ENCODE measurements at places on chromosomes 1 and 21.
A peak's percentile ranks its signal among the peaks of the same experiment; 100 is the strongest.

DNA sequence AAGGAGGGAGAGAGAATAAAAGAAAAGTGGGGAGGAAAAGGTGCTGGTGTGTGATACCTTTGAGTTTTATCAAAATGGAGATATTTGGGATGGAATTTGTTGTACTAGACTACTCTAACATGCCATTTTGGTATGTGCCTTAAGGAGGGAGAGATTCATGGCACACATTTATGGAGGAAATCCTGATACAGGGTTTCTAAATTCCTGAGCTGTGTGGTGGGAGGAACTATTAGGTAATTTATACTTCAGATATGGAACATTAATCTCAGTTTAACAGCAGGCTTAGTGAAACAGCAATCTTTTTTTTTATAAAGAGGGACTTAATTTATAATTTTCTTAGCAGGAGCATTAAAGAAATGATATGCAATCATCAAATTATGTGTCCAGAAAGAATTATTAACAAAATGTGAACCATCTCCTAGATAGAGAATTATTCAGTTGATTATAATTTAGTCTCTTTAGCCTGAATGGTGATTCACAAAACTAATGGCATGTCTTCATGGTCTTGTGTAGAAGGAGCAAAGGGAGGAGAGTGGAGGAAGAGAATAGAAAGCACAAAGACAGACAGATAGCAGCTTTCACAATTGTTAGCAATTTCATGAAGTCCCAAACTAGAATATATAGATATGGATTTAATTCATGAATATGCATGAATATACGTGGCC, 301.6 kb downstream of the HLX start:
- DNase-seq = no peak

- no peak for DNase-seq
Measured at GRCh38 chr1:15755646-15756040, 3.0 kb upstream of the FBLIM1 start.

DNA sequence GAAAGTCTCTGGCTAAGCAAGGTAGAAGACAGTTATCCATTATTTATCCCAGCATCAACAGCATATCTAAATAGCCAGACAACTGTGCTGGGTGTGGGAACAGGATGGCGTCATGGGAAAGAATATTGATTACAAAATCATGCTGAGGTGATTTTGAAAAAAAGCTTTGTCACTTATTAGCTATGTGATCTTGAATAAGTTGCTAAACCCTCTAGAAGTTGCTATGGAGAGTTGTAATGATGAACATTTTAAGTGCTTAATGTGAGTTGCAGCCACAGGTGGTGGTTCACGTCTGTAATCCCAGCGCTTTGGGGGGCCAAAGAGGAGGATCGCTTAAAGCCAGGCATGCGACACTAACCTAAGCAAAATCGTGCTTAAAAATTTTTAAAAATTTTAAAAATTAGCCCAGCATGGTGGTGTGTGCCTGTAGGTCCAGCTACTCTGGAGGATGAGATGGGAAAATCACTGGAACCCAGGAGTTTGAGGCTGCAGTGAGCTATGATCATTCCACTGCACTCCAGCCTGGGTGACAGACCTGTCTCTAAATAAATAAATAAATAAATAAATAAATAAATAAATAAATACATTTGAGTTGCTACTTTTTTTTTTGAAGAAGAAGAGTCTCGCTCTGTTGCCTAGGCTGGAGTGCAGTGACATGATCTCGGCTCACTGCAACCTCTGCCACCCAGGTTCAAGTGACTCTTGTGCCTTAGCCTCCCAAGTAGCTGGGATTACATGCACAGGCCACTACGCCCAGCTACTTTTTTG, 33.6 kb downstream of the WNT2B start:
- DNase-seq = no peak

DNA sequence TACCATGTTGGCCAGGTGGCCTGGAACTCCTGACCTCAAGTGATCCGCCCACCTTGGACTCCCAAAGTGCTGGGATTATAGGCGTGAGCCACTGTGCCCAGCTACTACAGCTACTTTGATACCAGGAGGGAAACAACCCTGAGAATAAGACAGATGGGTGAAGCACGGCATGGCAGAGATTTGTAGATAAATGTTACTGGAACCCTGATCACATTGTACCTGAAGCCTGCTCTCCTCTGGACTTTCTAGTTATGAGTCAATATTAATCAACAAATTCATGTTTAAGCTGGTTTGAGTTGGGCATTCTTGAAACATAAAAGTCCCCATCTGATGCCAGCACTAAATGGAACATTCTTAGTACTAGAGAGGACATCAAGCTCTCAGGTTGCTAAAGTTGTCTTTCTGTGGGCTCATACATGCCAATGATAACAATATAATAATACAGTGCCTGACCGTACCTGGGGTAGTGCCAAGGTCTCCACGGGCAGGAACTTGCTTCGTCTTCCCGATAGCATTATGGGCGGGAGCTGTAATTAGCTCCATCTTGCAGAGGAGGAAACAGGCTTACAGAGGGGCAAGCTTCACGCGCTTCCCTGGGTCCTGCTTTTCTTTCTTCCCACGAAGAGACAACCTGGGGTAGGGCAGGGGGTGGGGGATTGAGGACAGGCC, 30.7 kb upstream of the SLC19A1 start:
- DNase-seq = no peak

- peak; percentile 61 for DNase-seq
Measured at GRCh38 chr1:225428068-225428880, 436 bp upstream of the LBR start.

DNA sequence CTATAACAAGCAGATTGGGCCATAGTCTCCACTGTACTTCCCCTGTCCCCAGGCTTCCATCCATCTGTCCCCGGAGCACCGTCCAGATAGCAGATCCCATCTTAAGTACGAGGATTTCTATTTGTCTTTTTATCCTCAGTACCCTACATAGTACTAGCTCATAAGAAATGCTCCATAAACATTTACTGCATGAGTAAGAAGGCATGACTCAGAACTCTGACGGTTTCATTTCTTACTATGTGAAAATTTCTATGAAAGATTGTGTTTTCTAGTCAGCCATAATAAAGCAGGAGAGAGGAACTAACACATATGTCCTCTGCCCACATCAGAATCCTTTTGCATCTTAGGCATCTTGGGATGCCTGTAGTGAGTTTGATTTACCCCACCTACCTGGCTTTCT, 49.5 kb downstream of the CHD1L start:
- peak; percentile 31 for DNase-seq

DNA sequence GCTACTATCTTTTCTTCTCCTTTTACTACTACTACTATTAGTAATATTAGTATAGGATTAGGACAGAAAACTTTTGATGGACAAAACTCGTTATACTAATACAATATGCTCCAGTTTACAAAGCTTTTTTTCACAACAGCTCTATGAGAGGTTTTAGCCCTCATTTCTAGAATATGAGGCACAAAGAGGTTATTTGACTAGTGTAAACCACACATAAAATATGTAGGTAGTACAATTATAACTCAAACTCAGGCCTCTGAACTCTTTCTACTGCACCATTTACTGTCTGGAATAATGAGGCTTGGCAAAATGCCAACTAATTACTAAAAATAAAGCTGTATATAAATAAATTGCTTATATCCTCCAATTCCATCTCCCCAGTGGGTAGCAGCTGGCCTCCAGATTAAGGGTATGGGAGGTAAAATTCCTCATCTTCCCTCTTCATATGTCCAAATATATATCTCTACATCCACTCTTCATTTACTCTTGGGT, 99.9 kb downstream of the LYST start:
- DNase-seq = no peak

DNA sequence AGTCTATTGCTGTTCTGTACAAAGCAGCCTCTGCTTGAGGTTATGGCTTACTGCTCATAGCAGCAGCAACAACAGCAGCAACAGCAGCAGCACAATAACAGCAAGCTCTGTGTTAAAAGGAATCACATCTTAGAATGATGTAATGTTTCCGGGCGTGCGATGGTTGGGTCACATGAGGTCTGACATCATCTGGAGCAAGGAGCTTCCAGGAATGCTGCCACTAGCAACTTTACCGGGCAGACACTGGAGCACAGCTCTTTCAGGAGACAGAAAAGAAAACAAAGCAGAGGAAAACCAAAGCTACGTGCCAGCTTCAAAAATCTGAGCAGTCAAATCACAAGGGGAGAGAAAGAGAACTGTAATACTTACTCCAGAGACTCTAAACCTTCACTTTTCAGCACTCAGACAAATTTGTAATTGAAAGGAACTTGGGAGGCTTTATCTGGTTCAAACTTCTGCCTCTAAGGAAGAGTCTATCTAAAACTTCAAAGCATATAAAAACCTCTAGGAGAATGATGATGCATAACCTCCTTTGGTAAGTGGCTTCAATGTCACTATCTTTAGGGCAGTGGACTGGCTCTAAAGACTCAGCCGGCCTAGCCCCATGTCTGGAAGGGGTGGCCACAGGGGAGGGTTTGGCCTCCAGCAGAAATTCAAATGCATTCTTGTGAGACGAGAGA, 28.3 kb upstream of the RAB3GAP2 start:
- no peak for DNase-seq
